CD4-positive, alpha-beta T cell treated with Interleukin-15 for 1 hour (primary cell): ENCODE measurements at places on chromosomes 3 and 15.
A peak's percentile ranks its signal among the peaks of the same experiment; 100 is the strongest.

GRCh38 chr15:36883713-36884517 is 216.4 kb downstream of the MEIS2 start:
- no peak for DNase-seq

GRCh38 chr15:79310612-79310984 is 314 bp upstream of the TMED3 start:
- no peak for DNase-seq

DNA sequence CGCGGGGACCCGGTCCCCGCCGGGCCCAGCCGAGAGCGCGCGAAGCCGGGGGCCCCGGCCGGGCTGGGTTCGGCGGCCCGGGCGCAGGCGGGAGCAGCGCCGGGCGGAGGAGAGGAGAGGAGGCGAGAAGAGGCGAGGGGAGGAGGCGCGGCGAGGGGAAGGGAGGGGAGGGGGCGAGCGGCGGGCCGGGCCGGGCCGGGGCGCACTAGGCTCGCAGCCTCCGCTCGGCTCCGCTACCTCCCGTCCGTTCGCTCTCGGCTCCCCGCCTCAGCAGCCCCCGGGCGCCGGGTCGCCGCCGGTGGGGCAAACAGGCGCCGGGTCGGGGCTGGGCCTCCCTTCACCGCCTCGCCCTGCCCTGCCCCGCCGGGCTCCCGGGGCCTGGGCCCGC is 351 bp downstream of the INSYN1 start:
- DNase-seq, result no peak

DNA sequence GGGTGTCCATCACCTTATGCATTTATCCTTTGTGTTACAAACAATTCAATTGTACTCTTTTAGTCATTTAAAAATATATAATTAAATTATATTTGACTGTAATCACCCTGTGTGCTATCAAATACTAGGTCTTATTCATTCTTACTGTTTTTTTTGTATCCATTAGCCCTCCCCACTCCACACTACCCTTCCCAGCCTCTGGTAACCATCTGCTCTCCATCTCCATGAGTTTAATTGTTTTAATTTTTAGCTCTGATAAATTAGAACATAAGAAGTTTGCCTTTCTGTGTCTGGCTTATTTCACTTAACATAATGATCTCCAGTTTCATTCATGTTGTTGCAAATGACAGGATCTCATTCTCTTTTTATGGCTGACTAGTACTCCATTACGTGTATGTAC is 16.8 kb downstream of the C3orf20 start:
- no peak for DNase-seq

DNA sequence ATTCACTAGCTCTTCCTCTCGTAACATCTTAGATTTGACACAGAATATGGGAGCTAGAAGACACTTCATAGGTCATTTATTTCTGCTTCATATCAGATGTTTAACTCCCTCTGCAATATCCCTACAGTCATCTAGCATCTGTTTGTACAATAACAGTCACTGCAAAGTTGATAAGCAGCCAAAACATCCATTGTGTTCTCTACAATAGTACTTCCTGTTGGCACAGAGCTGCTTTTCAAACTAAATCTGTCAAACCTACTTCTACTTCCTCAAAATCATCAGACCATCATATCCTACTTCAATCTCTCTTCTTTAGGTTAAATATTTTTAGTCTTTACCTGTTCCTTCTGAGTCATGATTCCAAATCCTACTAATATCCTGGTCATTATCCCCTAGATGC is 233.2 kb downstream of the FGF12 start:
- no peak for DNase-seq

- DNase-seq, result no peak
Measured at GRCh38 chr3:35651851-35652250, 12.5 kb downstream of the ARPP21 start.

DNA sequence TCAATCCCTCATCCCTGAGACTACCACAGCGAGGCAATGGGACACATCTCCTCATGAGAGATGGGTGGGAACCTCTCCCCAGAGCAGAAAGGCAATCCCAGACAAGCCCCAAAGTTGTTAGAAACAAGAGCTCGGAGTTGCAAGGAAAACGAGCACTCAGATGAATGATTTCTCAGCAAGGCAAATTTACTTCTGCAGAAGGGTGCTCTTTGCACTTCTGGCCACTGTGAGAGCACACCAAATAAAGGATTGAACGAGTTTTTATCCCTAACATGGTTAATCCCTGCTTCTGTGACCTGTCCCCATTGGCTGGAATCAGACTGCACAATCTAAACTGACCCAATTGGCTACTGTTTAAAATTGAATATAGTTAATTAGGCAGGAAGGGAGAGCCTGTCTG is 339.1 kb upstream of the POU1F1 start:
- no peak for DNase-seq

GRCh38 chr15:67564021-67564967 is 21.8 kb downstream of the MAP2K5 start:
- no peak for DNase-seq

DNA sequence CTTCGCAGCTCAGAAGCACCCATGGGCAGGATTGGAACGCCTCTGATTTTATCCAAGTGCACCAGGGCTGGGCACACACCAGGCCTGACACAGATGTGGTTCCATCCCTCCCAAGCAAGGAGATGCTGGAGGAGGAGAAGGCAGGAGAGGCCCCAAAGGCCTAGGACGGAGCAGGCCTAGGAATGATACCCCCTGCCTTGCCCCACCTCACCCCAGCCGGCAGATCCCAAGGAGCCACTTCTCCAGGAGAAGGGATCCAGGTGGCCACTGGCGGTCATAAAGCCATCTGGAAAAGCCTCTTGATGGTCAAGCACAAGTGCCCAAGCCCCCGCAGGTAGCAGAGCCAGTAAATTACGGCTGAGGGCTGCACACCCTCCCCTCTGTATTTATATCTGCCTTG is 211.8 kb downstream of the TBC1D2B start:
- DNase-seq, result no peak

DNA sequence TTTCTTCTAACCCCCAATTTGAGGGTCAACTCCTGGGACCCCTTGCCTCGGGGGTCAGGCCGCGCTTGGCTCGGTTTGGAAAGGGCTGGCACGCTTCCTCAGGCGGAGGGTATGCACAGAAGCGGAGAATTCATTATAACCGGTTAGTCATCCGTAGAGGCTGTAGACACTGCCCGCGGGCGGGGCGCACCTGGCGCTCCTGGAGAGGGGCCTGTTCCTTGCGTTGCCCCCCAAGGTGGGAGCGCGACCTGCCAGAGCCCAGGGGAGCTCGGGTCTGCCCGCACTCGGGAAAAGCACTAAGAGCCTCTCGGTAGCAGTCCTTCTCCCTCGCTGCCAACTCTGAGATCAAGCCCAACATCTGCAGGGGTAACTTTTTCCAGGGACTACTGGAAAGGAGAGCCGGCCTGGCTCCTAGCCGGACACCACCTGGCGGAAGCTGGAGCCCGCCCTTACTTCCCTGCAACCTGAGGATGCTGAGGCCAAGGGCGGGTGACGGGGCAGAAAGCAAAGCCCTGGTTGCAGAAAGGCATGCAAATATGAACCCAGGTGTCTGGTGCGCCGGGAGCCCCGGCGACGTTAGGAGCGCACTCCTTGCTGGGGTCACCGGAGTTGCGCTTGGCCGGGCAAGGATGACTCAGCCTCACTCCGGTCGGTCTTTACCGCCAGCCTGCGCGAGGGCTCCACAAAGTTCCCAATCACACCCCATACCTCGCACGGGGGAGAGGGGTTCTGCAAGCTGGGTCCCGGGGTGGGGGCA is 1.5 kb upstream of the CACNA2D3 start:
- no peak for DNase-seq

DNA sequence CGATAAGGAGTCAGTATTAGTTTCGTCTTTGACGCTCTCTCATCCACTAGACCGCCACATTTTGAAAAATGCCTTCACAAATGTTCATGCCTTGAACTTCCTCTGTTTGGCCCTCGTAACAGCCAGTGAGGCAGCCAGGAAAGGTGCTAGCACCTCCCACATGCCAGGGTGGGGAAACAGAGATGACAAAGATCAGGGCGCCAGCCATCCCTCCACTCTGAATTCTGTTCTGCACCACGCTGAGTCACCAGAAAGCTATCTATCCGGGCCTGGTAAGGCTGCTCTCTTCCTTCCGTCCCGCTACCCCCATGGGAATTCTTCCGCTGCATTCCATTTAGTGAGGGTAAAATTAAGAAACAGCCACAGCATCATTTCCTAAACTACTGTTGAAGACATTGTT is 31.3 kb upstream of the BCL2L10 start:
- no peak for DNase-seq

- no peak for DNase-seq
Measured at GRCh38 chr15:56320316-56320715, 44.9 kb upstream of the TEX9 start.

DNA sequence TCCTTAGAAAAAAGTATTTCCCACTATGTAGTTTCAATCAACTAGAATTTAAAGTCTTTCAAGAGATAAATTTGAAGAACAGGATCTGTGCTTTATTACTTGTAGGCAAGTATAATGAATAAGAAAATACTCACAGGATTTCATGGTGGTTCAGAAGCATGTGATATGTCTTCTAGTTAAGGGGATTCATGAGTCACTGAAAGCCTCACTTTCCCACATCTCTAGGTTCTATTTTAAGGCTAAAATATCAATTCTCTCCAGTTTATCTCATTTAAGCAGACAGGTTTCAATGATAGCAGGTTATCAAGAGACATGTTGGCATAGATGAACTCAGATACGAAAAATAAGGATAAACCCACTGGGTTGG is 437.8 kb upstream of the BCHE start:
- DNase-seq, result no peak

- no peak for DNase-seq
Measured at GRCh38 chr3:13607821-13608597, 59.1 kb downstream of the FBLN2 start.

GRCh38 chr15:40506964-40507571 is 36.3 kb downstream of the CHST14 start:
- peak; percentile 56 for DNase-seq

GRCh38 chr3:12353796-12354525 is 65.1 kb downstream of the PPARG start:
- no peak for DNase-seq

DNA sequence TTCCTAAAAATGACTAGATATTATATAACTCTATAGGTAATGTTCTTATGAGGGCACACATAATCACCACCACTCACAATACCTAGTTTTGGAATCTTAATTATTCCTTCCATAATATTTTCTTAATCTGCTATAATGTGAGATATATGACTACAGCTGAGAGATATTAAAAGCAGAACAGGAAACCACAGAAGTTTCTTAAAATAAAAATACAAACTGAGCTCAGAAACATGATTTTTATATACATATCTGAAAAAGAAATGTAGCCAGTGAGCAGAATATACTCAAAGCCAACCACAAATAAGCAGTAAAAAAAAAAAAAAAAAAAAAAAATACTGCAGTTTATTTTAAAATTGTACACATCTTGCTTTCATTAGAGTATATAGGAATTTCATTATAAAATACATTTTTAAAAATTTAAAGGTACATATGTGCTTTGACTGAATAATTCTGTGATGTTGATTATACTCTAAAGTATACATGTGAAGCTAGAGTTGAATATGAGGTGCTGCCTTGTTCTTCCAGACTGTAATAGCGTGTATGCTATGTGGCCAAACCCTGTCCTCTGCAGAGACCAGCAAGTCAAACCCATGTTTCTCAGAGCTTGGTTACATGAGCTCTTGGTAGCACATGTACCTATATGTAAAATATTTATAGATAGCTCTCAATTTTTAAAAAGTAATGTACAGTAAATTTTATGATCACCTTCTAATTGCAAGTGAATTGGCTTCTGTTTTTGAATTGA is 175.0 kb downstream of the UBE2E2 start:
- no peak for DNase-seq

DNA sequence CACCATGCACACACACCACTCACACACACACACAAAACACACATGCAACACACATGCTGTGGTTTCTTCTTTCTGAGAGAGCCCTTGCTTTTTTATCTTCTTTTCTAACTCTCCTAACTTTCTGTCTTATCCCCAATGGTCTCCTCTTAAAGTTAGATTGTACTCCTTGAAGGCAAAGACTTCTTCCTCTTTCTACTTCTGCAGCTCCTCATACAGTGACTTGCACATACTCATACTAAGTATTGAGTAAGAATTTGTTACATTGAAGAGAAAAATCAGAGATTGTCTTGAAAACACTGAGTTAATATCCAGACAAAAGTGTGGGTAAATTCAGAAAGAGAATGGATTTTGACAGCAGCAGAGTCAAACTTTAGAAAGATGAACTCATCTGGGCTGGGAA is 64.4 kb downstream of the GTPBP8 start:
- no peak for DNase-seq

GRCh38 chr3:71689291-71689690 is 35.9 kb downstream of the EIF4E3 start:
- no peak for DNase-seq

- peak; percentile 1 for DNase-seq
Measured at GRCh38 chr3:12454816-12455121, 29.5 kb upstream of the TSEN2 start.

DNA sequence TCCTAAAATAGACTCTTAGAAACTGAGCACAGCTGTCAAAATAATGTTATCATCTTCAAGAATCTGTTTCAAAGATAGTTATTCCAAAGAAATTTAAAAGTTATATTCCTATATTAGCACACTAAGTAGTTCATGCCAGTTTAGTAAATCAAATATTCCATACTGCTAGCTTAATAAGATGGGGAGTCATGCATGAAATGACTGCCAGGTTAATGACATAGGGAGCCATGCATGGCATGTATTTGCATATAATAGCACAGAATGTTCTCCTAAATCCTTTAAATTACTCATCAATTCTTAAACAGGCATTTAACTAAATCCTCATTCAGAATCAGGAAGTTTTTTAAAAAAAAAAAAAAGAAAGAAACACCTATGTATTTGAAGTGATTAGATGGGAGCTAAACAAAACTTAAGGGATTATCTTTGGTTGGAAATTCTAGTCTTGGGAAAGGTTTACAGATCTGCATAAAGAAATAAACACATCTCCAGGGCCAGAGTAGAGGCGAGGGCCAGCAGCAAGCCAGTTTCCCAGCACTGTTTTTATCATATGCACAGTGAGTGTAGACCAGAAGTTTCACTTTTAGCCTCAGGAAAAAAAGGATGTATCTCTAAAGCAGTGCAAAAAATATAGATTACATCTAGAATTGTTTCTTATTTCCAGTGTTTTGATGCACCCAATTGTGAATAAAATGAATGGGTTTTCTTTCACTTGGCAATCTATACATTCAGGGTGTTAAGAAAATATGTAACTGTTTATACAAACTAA is 366.4 kb upstream of the AGTR1 start:
- no peak for DNase-seq

GRCh38 chr3:104939196-104939595 is 427.5 kb upstream of the ALCAM start:
- DNase-seq, result no peak

- no peak for DNase-seq
Measured at GRCh38 chr3:149153402-149153801, 24.0 kb downstream of the HPS3 start.

DNA sequence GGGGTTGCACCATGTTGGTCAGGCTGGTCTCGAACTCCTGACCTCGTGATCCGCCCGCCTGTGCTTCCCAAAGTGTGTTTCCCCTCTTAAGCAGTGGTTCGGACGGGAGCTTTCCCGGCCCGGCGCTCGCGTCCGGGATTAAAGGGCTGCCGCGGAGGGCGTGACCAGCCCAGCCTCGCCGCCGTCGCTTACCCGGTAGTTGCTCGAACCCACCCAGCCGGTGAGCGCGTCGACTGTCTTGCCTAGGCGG is 513 bp downstream of the CLASP2 start:
- peak; percentile 60 for DNase-seq

GRCh38 chr3:126530171-126531050 is 6.5 kb downstream of the CHST13 start:
- DNase-seq, result peak; percentile 44
